ENCODE measurements at places on chromosomes 1 and 21. TPM values are rescaled to one million over a fixed set of nuclear protein-coding genes. Genes with fewer than 3 reads are reported as not detected.
A peak's percentile ranks its signal among the peaks of the same experiment; 100 is the strongest.

Gene C1orf94
- total RNA-seq = not detected

Gene TMPRSS15
- not detected for total RNA-seq

Gene OR2G6
- not detected for total RNA-seq

Gene ELOA
- total RNA-seq = 28.0 TPM

Gene AMY1A
- total RNA-seq = not detected

DNA sequence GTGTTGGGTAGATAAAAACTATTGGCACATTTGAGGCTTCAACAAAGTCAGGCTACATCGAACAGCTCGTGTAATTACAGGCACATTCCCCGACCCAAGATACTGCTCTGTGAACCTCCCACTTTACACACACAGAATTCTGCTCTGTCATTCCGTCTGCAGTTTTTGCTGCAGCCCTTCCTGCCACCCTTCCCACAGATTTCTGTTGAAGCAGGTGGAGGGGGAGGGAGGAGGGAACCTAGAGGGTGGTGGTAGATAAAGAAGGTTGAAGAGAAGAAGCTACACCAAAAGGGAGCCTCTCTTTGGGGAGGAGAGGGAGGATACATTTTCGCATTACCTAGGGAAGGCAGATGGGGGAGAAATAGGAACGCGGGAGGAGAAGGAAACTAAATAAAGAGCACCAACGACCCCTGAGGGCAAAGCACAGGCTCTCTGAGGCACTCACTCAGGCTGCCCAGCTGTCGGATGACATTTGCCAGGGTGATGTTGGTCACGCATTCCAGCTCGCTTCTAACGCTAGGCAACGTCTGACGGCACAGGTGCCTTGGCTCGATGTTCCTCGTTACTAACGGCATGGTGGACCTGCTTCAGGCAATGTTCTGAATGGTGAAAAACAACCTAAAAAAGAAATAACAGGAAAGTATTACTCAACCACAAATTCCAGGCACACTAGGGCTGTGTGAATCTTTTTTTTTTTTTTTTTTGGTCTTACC is 36.0 kb downstream of the GPR3 start:
- peaks cover 9% of the 10 kb centered on the region for H3K36me3 ChIP-seq
- no peaks in the 10 kb centered on the region for H3K27me3 ChIP-seq
- no peak for DNase-seq
- H3K27ac ChIP-seq = no peak overlapping the region

DNA sequence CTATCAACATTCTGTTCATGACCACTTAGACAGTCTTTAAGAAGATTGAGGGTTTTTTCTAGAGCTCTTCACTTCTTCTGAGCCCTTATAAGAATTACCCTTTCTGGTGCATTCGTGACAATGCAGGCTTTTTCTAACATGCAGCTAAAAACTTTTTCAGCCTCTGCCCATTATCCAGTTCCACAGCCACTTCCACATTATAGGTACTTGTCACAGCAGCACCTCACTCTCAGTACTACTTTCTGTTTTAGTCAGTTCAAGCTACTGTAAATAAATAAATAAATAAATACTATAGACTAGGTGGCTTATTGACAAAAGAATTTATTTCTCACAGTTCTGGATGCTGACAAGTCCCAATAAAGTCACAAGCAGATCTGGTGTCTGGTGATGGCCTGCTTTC is 284.4 kb upstream of the PKN2 start:
- no peaks in the 10 kb centered on the region for H3K4me1 ChIP-seq
- no peaks in the 10 kb centered on the region for H3K27me3 ChIP-seq
- no peak overlapping the region for H3K4me3 ChIP-seq
- DNase-seq = no peak
- H3K27ac ChIP-seq = no peak overlapping the region

DNA sequence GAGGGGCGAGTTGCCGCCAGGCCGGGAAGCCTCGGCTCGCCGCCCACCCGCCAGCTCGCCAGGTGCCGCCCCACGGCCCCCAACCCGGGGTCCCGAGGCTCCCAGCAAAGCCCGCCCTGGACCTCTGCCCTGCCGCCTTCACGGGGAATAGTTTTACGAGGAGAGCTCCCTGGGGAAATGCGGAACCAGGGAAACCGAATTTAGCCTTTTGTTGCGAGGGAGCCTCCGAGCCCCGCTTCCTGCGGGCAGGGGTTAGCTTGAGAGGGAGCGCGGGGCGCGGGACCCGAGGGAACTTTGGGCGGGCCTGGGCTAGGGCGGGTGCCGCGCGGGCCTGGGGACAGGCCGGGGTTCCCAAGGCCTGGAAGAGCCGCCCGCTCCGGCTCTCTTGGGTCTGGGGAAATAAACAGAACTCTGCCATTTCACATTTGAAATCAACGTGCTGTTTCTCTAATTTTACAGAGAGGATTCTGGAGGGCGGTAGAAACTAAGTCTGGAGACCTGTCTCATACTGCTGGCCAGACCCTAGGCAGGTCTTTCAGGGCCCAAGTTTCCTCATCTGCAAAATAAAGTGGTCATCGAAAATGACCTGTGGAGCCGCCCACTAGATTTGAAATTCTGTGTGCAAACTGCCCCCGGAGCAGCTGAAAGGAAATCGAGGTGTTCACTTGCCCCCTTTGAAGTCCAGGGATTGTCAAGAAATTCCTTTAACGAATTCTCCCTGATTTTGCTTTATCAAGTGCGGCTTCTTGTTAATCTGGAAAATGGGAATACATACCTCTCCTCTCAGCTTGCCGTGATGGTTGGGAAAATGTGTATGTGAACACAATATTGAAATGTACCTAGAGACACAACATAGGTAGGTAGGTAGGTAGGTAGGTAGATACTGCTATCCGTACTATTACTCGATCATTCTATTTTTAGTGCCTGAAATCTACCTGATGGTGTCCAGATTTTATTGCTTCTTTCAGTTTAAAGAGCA is 749 bp upstream of the GLUL start:
- no peaks in the 10 kb centered on the region for H3K27me3 ChIP-seq
- peak overlapping the region; percentile 96 for H3K27ac ChIP-seq
- DNase-seq = no peak
- H3K4me3 ChIP-seq = peak overlapping the region; percentile 23

DNA sequence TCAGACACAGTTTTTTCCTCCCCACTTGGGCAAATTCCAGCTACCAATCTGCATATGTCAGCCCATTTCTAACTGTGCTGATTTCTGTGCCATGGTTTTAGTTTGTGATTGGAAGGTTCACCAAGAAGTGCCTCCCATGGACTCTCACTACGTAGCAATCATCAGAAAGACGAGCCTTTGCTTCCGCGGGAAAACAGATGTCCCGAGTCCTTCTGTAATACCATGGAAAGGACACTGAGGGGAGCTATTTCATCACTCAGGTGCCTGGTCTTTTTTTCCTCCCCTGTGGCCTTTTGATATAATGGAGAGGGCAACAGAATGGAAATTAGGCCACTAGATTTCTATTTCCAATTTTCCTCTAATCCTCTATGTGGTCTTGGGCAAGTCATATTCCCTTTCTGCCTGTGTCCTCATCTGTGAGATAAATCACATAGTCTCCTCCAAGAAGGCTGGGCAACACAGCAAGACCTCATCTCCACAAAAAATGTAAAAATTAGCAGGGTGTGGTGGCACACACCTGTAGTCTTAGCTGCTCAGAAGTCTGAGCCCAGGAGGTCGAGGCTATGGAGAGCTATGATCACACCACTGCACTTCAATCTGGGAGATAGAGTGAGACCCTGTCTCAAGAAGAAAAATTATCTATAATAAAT is 24.8 kb downstream of the LEMD1 start:
- H3K36me3 ChIP-seq = no peaks in the 10 kb centered on the region
- H3K27ac ChIP-seq = no peak overlapping the region
- no peak overlapping the region for H3K4me3 ChIP-seq
- DNase-seq = peak; percentile 51

GRCh38 chr21:43340491-43341377 is 86.2 kb downstream of the SIK1 start:
- peak; percentile 65 for DNase-seq
- H3K27me3 ChIP-seq = no peaks in the 10 kb centered on the region
- H3K36me3 ChIP-seq = no peaks in the 10 kb centered on the region
- H3K4me1 ChIP-seq = peaks cover 3% of the 10 kb centered on the region
- no peak overlapping the region for H3K4me3 ChIP-seq

DNA sequence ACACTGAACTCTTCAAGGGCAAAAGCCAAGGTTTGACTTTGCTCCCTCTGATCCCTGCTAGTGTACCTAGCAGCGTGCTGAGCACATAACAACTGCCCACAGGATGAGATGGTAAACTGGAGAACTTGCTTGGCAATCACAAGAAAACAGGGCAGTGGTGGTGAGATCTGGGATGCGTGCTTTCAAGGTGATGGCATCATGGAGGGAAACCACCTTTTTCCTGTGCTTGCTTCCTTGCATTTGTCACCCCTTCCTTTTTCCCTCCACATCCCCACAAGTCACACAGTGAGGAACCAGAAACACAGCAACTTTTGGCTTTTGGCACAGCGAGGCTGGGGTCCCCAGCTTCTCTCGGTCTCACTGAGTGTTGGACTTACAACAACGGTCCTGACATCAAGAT is 31.4 kb upstream of the BECN2 start:
- H3K36me3 ChIP-seq = no peaks in the 10 kb centered on the region
- H3K27me3 ChIP-seq = no peaks in the 10 kb centered on the region
- no peak overlapping the region for H3K4me3 ChIP-seq
- DNase-seq = no peak

GRCh38 chr1:64515427-64515826 is 45.5 kb downstream of the CACHD1 start:
- H3K36me3 ChIP-seq = no peaks in the 10 kb centered on the region
- no peak overlapping the region for H3K27ac ChIP-seq
- H3K4me1 ChIP-seq = peaks cover 66% of the 10 kb centered on the region
- peak; percentile 78 for DNase-seq
- no peak overlapping the region for H3K4me3 ChIP-seq

DNA sequence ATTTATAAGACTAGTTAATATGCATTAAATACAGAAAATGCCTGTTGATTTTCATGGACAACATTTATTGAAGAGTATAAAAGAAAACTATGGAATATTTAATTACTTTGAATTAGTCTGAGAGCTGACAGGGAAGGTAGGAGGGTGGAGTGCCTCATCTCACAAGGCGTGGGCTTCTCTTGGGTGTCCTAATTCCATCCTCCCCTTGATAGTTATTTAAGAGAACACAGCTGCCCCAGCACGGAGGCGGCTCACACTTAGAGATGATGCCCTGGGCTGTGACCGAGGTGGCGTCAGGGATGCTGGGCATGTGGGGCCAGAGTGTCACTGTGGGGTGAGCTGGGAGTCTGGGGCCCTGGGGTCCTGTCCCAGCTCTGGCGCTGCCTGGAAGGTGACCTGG is 493.0 kb downstream of the PTPRU start:
- H3K4me3 ChIP-seq = no peak overlapping the region
- no peaks in the 10 kb centered on the region for H3K4me1 ChIP-seq
- H3K27me3 ChIP-seq = no peaks in the 10 kb centered on the region
- H3K27ac ChIP-seq = no peak overlapping the region
- H3K36me3 ChIP-seq = no peaks in the 10 kb centered on the region
- no peak for DNase-seq

- no peaks in the 10 kb centered on the region for H3K27me3 ChIP-seq
- H3K36me3 ChIP-seq = no peaks in the 10 kb centered on the region
- H3K27ac ChIP-seq = peak overlapping the region; percentile 86
- H3K4me1 ChIP-seq = peaks cover 29% of the 10 kb centered on the region
- H3K4me3 ChIP-seq = no peak overlapping the region
- peak; percentile 56 for DNase-seq
These were observed 13.8 kb downstream of the CFAP74 start for GRCh38 chr1:1989789-1990188.

- peak overlapping the region; percentile 96 for H3K27ac ChIP-seq
- H3K27me3 ChIP-seq = no peaks in the 10 kb centered on the region
- DNase-seq = peak; percentile 43
- H3K4me3 ChIP-seq = peak overlapping the region; percentile 95
- H3K36me3 ChIP-seq = no peaks in the 10 kb centered on the region
These were observed 526 bp upstream of the SLC25A24 start for GRCh38 chr1:108200687-108201051.

DNA sequence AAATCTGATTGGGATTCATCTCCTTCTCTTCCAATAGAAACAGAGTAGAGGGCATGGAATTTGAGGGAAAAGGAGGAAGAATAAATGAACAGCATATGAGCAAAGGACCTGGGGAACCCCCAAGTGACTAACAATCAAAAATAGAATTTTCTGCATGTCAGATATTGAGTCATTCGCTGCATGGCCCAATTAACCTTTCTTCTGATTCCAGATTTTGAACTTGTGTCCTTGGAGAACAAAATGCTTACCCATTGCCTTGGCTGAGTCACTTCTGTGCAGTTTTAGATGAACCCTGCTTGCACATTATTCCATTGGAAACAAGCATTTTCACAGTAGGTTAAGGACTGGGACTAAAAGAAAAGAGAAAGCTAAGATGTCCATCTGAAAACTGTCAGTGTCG is 390.5 kb downstream of the ST6GALNAC3 start:
- no peak overlapping the region for H3K27ac ChIP-seq
- no peak overlapping the region for H3K4me3 ChIP-seq
- DNase-seq = peak; percentile 18
- H3K27me3 ChIP-seq = no peaks in the 10 kb centered on the region

All from adrenal gland (tissue), 19 donors.